Astrocyte of the hippocampus (primary cell): ENCODE measurements at places on chromosomes 12 and 14.

GRCh38 chr12:9869307-9870161 lies at the start of gene CLEC2B:
Gene CLEC2B (minus strand): TSS chr12:9869354.
- peak; percentile 70 for DNase-seq

GRCh38 chr14:50970886-50971781 lies 26.9 kb upstream of the PYGL start:
- no peak for DNase-seq

GRCh38 chr12:69442894-69443293 lies 27.3 kb upstream of the FRS2 start:
- DNase-seq: peak; percentile 46

DNA sequence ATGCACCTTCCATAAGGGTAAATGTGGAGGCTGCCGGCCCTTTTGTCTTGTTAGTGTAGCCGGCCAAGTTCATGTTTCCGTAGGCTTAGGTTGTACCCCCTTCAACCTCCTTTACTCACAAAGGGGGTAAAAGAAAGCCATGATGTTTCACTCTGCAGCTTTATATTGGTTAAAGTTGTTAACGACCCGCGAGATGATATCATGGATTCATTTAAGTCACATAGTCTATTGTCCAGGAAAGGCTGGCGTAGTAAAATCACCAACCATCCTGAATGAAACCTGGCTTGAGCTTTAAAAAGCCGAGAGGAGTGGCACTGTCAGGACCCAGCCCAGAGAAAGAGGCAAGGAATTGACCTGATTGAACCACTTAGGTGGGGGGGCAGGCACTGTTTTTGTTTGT lies 1.3 kb downstream of the UNG start:
- DNase-seq: peak; percentile 40

- DNase-seq: peak; percentile 92
Measured at GRCh38 chr14:103372552-103373304, 12.5 kb upstream of the MARK3 start.

- no peak for DNase-seq
Measured at GRCh38 chr12:8606890-8607289, 5.8 kb downstream of the AICDA start.

GRCh38 chr14:70398280-70398679 lies 18.6 kb downstream of the SYNJ2BP start:
- no peak for DNase-seq
